ENCODE measurements at places on chromosomes 5 and 9.
A peak's percentile ranks its signal among the peaks of the same experiment; 100 is the strongest.

GRCh38 chr9:134735441-134736175, 94.0 kb downstream of the COL5A1 start:
- no peak for DNase-seq

GRCh38 chr9:125172031-125172755, 17.4 kb downstream of the PPP6C start:
- DNase-seq, result no peak

DNA sequence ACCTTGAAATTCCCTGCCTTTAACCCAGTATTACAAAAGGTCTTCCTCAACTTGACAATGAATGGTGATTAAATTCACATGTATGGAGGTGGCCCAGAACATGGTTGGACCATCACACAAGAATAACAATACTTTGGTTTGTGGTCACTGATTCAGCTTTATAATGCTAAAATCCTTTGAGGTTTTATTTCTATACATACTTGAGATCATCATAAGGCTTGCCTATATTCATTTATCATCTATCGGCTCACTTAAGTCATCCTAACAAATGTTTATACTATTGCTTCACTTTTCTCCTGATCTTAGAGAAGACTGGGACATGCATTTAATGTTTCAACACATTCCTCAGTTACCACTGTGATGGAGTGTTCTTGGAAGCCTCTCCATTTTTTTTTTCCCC, 191.3 kb downstream of the DMAC1 start:
- no peak for DNase-seq

GRCh38 chr9:96448546-96449170, 1.3 kb upstream of the HABP4 start:
- no peak for DNase-seq

GRCh38 chr5:11427569-11427968, 476.7 kb downstream of the CTNND2 start:
- DNase-seq, result no peak

DNA sequence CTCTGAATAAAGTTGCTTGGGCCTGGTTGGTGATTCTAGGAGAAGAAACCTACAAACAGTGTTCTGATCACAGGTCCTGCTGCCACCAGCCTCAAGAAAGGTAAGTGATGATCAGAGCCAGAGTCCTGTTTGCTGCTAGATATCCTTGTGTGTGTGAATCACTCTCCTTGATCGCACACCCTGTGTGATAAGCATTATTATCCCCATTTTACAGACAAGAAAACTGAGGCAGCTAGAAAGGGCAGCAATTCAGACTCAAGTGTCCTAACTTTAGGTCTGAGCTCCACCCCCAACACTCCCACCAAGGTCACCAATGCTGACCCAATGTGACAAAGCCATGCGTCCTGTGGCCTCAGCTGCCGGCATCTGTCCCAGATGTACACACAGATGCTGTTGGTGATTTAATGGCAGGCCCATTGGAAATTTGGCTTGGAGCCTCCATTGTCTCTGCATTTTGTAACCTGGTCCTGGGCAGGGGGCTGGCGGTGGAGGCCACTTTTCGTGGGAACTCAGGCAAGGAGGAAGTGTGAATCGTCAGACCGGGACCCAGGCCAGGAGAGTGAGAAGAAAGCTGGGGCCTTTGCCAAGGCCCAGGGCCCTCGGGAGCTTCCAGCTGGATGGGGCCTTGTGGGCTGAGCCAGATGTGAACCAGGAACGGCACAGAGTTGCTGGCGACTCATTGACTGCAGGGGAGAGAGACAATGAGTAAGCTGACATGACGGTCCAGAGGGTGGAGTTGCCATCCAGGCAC, 29.8 kb upstream of the GGTA1 start:
- no peak for DNase-seq

GRCh38 chr9:8070779-8071444, 271.3 kb upstream of the DMAC1 start:
- no peak for DNase-seq

DNA sequence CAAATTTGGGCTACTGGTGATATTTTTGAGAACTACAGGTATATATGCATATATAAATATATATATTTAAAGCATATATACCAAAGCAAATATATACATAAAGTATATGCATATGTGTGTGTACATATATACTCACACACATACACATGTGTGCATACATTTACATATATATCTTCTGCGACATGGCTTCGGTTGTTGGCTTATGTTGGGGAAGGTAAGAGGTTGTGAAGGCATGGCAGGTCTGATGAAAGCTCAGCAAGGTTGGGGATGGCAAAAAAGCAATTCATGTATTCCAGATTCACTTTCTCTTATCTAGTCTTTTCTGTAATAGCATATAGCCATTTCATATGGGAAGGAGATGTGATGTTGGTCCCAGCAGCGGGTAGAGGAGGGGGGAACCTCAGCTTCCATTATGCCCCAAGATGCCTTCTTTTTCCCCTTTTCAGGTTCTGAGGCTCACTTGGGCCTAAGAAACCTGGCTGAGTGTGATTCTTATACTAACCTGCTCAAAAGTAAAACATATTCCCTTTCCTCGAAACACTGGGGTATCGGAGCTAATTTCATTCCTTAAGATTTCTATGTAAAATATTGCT, 201.7 kb downstream of the MEF2C start:
- DNase-seq, result peak; percentile 26

GRCh38 chr5:134410822-134411221, 859 bp downstream of the CDKN2AIPNL start:
- no peak for DNase-seq

GRCh38 chr9:137000177-137000930, 4.0 kb upstream of the CLIC3 start:
- no peak for DNase-seq

Data from cerebellar cortex (tissue), 1 donor.